ENCODE measurements at places on chromosomes 7 and 10. TPM values are rescaled to one million over a fixed set of nuclear protein-coding genes. Genes with fewer than 3 reads are reported as not detected.

The CYP3A7 gene
- 0.45 TPM for total RNA-seq

The BTBD16 gene
- not detected for total RNA-seq

The TMEM26 gene
- 2.4 TPM for total RNA-seq

The HEPACAM2 gene
- total RNA-seq = 0.18 TPM

The PNLIP gene
- not detected for total RNA-seq

The LBX1 gene
- total RNA-seq = 1.6 TPM

The AMPH gene
- total RNA-seq = 42.5 TPM

The CPA2 gene
- not detected for total RNA-seq

The CC2D2B gene
- total RNA-seq = 2.5 TPM

The BICC1 gene
- total RNA-seq = 6.4 TPM

The CRYGN gene
- not detected for total RNA-seq

The NUTM2A gene
- 1.7 TPM for total RNA-seq

The HOXA3 gene
- total RNA-seq = not detected

The MSS51 gene
- 6.5 TPM for total RNA-seq

The LRRN3 gene
- total RNA-seq = 108 TPM

The CLRN3 gene
- 0.27 TPM for total RNA-seq

The ADRB1 gene
- 1.6 TPM for total RNA-seq

The GSTO2 gene
- total RNA-seq = 2.2 TPM

The FFAR4 gene
- 0.18 TPM for total RNA-seq

The KCNH2 gene
- 14.2 TPM for total RNA-seq

The ACHE gene
- 14.4 TPM for total RNA-seq

The NPSR1 gene
- total RNA-seq = 4.4 TPM

The PRSS37 gene
- not detected for total RNA-seq

The IDI2 gene
- total RNA-seq = not detected

Data from cerebellum (tissue), 4 donors.